ENCODE measurements at places on chromosomes 11 and 22. TPM values are rescaled to one million over a fixed set of nuclear protein-coding genes. Genes with fewer than 3 reads are reported as not detected.

Gene ST13
- 126 TPM for total RNA-seq

Gene TPBGL
- 0.14 TPM for total RNA-seq

Gene RIMBP3C
- 0.22 TPM for total RNA-seq

Gene MS4A2
- total RNA-seq = not detected

Gene MISFA
- not detected for total RNA-seq

Gene TALDO1
- 250 TPM for total RNA-seq

Gene PARVB
- total RNA-seq = 54.9 TPM

Gene PDGFB
- 2.6 TPM for total RNA-seq

Gene C11orf21
- not detected for total RNA-seq

Gene C11orf42
- not detected for total RNA-seq

Gene TBX1
- not detected for total RNA-seq

Gene CECR2
- not detected for total RNA-seq

Gene OR10D3
- total RNA-seq = under 0.01 TPM

Gene TBX10
- not detected for total RNA-seq

Gene NOX4
- 0.66 TPM for total RNA-seq

Gene NCF4
- not detected for total RNA-seq

All from placental pericyte (primary cell).